Fibroblast of gingiva (primary cell): ENCODE measurements at places on chromosomes 6 and 20.
A peak's percentile ranks its signal among the peaks of the same experiment; 100 is the strongest.

- DNase-seq, result no peak
Observed at GRCh38 chr6:148258868-148259267, 83.8 kb upstream of the SASH1 start.

DNA sequence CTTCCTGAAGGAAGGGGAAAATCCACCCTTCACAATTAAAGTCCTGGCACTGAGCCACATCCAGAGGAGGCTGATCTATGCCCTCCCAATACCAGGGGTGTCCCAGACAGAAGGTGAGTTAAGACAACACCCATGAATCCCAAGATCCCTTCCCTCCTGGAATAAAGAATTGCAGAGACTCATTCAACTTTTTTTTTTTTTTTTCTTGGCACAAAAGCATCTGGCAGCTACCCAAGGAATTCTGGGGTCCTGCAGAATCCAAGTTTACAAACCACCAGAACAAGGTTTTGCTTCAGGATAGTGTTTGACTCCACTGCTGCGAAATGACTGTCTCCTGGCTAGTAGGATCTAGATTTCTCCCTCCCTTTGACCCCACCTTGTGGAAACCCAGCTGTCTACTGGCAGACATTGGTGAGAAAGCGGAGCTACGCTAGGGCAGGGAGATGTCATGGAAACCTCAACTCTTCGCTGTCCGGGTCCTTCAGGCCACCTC, 37.4 kb downstream of the JAG1 start:
- peak; percentile 43 for DNase-seq

DNA sequence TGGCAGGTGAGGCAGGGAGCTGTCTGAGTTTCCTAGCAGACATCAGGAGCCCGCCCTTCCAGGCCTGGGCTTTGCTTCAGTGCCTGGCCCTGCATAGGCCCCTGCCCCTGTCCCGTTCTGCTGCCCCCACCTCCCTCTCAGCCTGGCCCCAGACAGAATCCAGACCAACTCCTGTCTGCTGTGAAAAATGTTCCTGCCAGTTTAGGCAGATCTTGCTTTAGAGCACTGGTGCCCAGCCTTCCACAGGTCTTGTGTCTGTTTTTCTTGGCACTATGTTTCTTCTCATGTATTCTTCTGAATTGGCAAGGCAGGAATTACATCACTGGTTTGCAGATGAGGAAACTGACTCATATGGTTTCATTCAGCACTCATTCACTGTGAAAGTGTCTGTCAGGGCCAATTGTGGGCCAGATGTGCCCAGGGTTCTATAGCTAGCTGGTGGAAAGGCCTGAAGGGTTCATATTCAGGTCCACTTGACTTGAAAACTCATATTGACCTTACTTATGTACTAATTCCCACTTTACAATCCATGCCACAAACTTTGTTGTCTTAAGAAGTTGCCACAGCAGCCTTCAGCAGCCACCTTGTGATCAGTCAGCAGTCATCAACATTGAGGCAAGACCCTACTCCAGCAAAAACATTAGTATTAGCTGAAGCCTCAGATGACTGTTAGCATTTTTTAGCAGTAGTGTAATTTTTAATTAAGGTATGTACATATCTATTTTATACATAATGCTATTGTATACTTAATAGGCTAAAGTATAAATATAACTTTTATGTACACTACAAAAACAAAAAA, 40.5 kb downstream of the HLA-F start:
- peak; percentile 89 for DNase-seq

DNA sequence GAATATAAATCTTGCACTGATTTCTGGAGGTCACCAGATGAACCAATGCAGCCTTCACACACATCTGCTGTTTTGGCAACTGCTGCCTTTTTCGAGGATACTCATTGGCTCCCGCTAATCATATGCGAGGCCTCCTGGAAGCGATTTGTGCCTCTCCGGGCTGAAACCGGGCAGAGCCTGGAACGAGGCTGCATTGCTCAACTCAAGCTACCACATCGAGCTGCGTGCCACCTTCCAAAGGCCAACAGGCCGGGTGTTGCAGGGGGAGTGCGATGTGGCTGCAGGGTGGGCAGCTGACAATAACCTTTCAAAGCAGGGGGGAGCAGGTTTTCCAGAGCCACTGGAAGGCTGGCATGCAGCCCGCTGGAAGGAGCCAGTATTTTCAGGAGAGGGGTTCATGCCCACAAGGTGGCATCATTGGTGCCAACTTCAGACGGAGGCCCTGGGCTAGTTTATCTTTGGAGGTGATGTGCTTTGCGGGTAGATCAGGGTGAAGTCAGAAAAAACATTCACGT, 122.6 kb upstream of the IFNGR1 start:
- peak; percentile 97 for DNase-seq

DNA sequence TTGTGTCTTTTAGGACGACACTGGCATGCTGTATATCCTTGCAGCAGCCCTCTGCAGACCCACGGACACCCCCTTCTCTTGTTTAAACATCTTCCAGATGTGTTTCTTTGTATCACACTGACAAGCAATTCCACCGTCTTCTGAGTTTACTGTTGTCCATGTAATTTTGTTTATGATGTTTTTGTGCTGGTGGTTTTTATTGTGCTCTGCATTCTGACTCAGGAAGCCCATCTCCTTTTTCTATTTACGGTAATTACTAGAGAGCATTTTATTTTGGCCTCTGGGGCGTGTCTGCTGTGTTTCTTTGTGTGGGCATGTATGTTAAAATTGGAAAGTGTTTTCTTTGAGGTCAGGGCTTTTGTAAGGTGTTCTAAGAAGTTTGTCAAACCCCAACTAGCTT, 111.9 kb downstream of the JARID2 start:
- no peak for DNase-seq

DNA sequence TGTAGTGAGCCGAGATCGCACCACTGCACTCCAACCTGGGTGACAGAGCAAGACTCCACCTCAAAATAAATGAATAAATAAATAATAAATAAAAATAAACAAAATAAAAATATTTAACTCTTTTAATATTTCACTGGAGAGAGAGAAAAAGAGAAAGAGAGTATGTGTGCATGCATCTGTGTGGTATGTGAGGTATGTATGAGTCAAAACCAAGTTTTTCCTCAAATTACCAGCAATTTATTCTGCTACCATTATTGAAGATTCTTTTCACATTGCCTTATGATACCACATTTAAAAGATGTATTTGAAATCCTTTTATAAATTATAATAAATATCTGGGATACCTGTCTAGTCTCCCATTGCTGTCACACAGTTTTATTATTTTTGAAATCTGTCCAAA, 122.1 kb downstream of the CD164 start:
- DNase-seq, result no peak

DNA sequence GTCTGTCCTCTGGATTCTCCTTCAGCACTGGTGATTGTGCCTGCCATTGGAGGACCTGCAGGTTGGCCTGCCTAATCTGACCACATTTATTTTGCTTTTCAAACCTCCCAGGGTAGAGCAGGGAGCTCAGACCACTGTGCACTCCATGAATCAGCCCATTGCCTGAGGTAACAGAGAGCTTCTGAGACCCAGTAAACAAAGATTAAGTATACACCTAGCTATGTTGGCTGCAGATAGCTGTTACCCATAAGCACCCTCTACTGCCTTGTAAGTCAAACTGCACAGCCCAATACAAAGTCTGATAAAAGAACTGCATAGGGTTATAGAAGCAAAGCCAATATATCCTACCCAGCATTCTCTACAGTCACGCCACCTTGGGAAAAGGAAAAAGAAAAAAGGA, 338.7 kb downstream of the HTR1B start:
- no peak for DNase-seq

DNA sequence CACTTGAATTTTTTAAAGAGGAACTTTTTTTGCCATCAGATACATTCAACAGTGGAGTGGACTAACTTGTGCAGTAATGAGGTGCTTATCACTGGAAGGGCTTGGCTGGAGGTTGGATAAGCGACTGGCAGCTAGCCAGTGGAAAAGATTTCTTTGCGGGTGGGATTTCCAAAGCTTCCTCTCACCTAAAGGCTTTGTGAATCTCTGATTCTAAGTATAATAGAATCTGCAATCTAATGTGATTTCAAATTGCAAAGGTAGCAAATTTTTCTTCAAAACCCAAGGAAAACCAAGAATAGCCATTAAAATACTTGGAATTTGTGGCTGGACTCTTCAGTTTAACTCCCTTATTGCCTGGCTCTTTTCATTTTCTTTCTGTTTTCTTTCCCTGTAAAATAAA, 460.4 kb upstream of the MARCKS start:
- no peak for DNase-seq

- DNase-seq, result peak; percentile 38
Observed at GRCh38 chr6:139250296-139251044, 41.3 kb downstream of the TXLNB start.

GRCh38 chr20:63035603-63036185, 28.9 kb upstream of the BHLHE23 start:
- no peak for DNase-seq

DNA sequence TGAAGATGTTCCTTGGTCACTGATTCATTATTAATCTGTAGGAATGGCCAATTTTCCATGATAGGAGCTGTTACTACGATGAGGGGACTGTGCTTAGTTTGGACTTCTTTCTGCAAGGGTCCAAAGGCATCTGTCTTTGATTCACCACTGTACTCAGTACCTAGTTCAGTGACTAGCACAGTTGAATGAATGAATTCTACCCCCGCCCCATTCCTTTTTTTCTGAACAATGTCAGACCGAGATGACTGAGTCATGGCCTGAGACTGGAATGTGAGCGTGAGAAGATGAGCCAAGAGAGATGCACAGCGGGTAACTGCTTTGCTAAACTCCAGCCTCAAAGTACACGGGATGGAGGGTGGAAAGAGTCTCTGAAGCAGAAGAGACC, 419 bp upstream of the SNHG17 start:
- no peak for DNase-seq

DNA sequence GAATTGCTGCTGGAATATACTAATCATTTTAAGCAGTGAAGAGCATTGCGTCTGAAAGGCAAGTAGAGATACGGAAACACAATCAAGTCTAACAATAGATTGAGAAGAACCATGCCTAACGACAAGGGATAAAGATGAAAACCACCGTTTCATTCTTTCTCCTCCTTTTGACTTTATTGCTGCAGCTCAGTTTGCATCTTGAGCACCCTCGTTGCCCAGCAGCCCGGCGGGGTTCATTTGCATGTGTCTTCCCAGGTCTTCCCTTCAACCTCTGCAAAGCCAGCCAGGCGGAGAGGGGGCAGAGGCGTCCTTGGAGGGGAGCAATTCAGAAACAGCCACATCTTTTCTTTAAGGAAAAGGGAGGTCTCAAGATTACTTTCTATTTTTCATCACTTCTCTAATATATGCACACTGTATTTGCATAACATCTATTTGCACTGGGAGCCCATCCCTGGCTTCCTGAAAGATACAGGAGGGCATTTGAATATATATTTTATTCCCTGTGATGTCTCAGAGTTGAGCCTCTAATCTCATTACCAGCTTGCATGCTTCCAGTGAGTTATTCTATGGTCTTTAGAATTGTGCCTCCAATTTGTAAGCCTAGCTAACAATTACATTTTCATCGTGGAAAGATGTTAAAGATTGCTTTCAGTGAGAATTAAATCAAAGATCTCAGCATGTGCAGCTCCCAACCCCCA, 18.7 kb upstream of the PXDC1 start:
- DNase-seq, result no peak

DNA sequence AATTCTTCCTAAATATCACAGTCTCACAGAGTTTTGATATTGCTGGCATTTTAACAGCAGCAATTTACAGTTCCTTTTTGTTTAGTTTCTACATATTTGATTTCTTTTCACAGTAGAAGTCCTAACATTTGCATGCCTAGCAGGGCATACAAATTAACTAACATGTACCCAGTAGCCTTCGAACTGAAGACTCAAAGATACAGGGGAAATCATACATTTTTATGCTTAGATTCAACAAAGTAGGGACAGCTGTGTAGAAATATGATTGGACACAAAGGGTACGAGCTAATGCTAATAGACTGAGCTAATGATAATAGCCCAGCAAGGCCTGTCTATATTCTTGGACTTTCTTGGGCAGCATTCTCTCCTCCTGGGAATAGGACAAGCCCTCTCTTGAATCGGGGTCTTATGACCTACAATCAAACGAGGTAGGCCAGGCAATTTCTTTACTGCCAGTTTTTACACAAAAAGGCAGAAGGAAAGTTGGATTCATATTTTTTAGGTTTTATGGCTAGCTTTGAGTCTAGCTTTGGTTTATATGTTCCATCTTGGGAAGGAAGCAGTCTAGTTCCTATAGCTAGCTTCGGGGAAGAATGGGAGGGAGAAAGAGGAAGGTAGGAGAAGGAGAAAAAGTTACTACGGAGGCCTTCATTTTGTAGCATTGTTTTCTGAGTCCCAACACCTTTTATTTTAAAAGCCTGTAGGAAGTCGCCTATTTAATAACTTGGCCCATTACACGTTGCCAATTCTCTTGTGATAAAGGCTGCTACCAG, 115.8 kb downstream of the HFE start:
- DNase-seq, result no peak

GRCh38 chr6:113317891-113318574, 539.1 kb upstream of the MARCKS start:
- DNase-seq, result no peak

DNA sequence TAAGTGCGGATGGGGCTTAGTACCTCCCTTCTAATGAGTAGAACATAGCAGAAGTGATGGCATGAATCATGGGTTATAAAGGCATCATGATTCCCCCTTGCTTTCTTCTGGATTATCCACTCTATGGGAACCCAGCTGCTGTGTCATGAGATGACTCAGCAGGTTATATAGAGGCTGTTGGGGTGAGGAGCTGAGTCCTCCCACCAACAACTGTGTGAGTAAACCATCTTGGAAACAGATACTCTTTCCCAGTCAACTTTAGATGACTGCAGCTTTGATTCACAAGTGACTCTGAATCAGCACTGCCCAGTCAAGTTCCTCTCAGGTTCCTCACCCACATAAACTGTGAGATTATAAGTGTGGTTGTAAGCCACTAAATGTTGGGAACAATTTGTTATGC, 46.3 kb downstream of the FAM83B start:
- DNase-seq, result no peak

DNA sequence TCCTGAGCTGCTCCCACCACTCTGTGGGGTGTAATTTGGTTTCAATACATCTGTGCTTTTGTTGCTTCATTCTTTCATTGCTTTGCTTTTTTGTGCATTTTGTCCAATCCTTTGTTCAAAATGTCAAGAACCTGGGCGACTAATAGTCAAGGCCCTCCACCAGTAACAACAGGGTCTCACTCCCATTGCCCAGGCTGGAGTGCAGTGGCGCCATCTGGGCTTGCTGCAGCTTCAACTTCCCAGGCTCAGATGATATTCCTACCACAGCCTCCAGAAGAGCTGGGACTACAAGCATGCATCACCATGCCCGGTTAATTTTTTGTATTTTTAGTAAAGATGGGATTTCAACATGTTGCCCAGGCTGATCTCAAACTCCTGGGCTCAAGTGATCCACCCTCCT, 169.2 kb downstream of the EYA2 start:
- no peak for DNase-seq
